ENCODE measurements at places on chromosomes 3 and 15.
A peak's percentile ranks its signal among the peaks of the same experiment; 100 is the strongest.

- DNase-seq, result no peak
These were observed 64.6 kb downstream of the TPRG1 start for GRCh38 chr3:189236352-189236751.

- DNase-seq, result no peak
These were observed 88.0 kb downstream of the NUP210 start for GRCh38 chr3:13332158-13332557.

DNA sequence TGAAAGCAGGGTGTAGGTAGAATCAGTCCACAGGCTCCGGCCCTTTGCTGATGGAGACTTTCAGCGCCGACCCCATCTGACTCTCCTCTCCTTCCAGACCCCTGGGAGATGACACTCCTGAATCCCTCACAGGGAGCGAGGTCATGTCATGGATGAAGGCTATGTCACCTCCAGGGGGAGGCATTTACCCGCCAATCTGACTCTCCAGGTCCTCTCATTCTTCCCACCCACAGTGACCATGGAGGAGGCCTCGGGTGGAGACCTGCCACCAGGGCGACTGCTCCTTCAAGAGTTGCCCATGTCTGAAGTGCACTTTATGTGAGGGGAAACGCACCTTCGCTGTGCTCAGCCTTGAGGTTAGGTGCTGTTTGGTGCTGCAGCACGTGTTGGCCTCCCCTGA is 112.7 kb downstream of the KLF13 start:
- DNase-seq, result peak; percentile 54

DNA sequence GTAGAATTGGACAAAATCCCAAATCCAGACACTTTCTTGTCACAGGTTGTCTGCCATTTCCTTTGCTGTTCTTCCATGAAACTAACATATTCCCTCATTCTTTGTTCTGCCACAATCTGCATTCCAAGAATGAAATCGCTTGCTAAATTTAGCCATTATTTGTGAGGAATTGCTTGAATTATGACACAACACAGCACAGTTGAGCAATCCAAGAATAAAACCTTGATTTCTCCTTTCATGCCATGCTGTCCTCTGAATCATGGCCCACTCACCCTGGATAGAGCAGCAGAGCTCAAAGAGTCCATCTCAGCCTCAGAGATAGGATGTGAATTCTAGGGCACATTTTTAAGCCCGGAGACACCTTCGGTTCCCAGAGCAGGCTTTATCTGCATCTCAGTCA is 35.2 kb upstream of the GREM1 start:
- DNase-seq, result peak; percentile 97

DNA sequence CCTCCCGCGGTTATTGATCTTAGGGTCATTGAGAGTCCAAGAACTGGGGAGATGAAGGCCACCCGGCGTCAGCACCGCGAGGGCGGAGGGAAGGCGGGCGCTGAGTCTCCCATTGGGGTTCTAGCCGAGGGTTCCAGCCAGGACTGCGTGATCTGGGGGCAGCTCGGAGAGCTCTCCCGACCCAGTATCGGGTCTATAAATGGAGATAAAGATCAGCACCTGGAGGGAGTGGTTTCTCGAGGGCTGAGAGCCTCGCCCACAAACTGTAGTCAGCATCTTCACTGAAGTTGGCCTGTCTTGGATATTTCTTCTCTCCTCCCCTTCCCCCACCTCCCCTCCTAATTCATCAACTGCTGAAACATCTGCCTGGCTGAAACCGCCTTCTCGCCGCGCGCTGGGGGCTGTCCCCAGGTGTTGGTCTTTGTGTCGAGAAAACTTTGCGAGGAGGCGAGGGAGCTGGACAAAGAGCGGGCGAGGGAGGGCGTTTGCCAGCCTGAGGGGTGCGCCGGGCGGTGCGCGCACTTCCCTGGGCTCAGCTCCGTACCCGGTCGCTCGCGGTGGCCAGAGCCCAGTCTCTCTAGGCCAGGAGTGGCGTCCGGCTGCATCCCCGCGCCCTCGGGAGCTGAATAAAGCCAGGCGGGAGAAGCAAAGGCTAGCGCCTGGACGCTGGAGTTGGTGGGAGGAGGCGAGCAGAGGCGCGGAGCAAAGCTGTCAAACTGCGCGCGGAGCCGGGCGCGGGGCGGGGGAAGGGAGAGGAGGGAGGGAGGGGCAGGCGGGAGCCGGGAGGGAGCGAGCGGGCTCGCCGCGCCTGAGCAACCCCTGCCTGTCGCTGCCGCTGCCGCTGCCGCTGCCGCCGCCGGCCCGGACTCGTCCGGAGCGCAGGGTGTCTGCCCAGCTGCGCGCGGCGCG is at the start of gene ST8SIA2:
Gene ST8SIA2 (plus strand): TSS at position 811 of the 909 bp plus-strand sequence. CDS start 184 bp downstream, outside the sequence.
- DNase-seq, result peak; percentile 2

DNA sequence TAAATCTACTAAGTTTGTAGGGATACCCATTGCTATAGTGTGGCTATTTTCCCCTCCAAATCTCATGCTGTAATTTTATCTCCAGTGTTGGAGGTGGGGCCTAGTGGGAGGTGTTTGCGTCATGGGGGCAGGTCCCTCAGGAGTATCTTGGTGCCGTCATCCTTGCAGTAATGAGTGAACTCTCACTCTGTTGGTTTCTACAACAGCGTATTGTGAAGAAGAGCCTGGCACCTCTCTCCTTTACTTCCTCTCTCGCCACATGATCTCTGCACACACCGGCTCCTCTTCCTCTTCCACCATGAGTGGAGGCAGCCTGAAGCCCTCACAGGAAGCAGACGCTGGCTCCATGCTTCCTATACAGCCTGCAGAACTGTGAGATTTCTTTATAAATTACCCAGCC is 34.0 kb upstream of the TRPM1 start:
- DNase-seq, result no peak

GRCh38 chr15:69955240-69955894 is 142.3 kb downstream of the TLE3 start:
- no peak for DNase-seq

GRCh38 chr3:36957063-36957462 is 12.2 kb upstream of the TRANK1 start:
- no peak for DNase-seq

DNA sequence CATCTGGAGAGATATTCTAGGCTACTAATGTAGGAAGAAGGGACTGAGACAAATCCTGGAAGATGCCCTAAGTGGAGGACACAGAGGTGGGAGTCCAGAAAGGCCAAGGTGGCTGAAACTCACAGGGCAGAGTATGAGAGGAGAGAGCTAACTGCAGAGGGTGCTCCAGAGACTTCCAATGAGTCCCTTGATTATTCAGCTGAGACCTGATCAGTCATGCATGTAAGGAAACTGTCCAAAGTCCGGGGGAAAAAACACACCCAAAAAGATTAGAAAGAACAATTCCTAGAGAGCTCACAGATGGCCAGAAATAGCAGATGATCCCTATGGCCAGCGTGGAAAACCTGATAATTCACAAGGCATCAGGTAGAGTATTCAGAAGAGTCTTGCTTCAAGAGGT is 18.7 kb upstream of the FOXP1 start:
- DNase-seq, result no peak

DNA sequence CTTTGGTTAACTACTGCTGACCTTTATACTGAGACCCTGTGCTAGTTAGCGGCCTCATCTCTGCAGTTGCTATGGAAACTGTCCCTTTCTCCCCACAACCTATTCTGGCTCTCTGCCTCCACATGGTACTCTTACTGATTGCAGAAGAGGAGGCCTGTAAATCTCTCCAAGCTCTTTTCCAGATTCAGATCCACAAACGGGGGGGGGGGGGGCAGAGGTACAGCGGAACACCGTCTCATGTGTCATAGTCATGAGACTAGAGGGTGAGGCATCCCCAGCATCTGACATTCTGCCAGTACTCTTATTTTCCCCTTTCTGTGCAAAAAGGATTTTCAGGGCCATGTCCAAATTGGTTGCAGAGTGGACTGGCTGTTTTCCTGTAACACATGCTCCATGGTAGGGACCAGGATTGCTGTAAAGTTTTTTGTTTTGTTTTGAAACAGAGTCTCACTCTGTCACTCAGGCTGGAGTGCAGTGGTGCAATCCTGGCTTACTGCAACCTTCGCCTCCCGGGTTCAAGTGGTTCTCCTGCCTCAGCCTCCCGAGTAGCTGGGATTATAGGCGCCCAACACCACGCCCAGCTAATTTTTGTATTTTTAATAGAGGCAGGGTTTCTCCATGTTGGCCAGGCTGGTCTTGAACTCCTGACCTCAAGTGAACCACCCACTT is 8.3 kb upstream of the MAP1A start:
- DNase-seq, result peak; percentile 31

DNA sequence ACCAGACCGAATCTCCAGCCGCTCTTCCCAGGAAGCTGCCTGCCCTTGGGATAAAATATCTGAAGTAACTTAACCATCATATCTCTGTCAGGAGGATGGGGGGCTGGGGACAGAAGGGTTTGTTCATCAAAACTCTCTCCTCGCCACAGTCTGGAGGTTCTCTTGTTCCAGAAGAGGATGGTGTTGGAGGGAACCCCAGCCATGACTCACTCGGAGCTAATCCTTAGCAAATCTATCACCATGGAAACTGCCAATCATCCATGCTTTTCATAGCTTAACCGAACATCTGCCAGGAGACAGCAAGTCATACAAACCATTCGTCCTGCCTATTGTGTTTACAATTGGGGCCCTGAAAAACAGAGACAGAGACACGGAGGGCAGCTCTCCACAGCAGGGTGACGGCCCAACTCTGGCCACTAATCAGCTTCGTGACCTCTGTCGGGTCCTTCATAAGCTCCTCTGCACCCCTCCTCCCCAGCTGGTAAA is 73.8 kb upstream of the HEG1 start:
- peak; percentile 99 for DNase-seq

DNA sequence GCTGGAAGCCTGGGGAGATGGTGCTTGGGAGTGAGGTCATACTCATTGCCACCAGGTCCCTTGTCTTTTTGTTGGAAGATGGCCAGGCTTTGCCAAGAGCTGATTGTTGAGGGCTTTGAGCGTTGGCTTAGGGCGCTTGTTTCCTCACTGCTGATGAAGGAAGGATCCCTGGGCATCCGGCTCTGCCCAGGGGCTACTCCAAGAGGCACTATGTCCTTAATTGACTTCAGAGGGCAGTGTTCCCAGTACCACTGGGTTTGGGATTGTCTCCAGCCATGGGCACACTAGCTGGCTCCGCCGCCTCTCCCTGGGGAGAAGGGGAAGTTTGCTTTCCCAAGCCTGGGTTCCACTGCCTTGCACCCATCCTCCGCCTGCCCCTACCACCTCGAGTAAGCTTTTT is 57.2 kb upstream of the RGMA start:
- DNase-seq, result no peak

- DNase-seq, result no peak
These were observed 1.1 kb upstream of the PLSCR2 start for GRCh38 chr3:146470425-146470990.

- DNase-seq, result no peak
These were observed 26.7 kb upstream of the JMJD7 start for GRCh38 chr15:41801185-41801584.

- DNase-seq, result no peak
These were observed 230.7 kb downstream of the CADPS start for GRCh38 chr3:62644493-62644892.

GRCh38 chr3:14410106-14410502 is 7.7 kb downstream of the SLC6A6 start:
- no peak for DNase-seq
